GM23338 (cell line): ENCODE measurements at places on chromosomes 13 and 19.
A peak's percentile ranks its signal among the peaks of the same experiment; 100 is the strongest.

DNA sequence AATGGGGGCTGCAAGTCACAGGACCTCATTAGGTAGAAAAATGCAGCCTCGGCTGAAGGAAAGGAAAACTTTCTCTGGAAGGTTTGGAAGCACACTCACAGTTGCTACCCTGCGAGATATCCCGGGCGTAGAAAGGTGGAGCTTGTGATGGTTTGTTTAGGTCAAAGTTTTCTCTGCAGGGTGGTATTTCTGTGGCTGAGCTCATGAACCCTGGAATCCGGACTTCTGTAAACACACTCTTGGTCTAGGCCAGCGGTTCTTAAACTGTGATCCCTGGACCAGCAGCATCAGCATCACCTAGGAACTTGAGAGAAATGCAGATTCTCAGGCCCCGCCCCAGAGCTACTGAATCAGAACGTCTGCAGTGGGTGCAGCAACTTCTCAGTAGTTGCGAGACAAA, 3.3 kb upstream of the SLC15A1 start:
- H3K4me3 ChIP-seq = no peak overlapping the region
- no peaks in the 10 kb centered on the region for H3K36me3 ChIP-seq
- H3K4me1 ChIP-seq = peaks cover 5% of the 10 kb centered on the region; the same call in 1 of the 2 replicates
- DNase-seq = no peak

- no peak overlapping the region for H3K27ac ChIP-seq
- H3K36me3 ChIP-seq = no peaks in the 10 kb centered on the region
- no peak overlapping the region for H3K4me3 ChIP-seq
- no peaks in the 10 kb centered on the region for H3K27me3 ChIP-seq
- no peak for DNase-seq
Observed at GRCh38 chr13:32022311-32022710, 9.3 kb upstream of the FRY start.

- no peaks in the 10 kb centered on the region for H3K36me3 ChIP-seq
- H3K4me1 ChIP-seq = peaks cover 10% of the 10 kb centered on the region; the same call in 1 of the 2 replicates
- no peak overlapping the region for H3K4me3 ChIP-seq
Observed at GRCh38 chr13:40984668-40985366, 34.3 kb downstream of the ELF1 start.

DNA sequence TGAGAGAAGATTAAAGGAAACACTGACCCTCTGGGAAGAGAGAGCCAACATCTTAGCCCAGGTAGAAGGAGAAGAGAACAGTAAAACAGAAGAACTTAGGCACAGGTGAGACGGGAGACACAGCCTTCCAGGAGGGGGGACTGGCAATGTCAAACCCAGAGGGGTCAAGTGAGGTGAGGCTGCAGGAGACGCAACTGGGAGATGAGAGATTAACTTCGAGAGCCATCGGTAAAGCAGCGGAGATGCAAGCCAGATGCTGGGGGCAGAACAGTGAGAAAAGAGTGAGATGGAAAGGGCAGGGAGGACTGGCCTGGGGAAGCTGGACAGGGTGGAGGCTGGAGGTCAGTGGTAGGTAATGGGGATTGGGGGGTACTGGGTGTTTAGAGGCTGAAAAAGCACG, 5.2 kb downstream of the INSR start:
- no peak overlapping the region for H3K4me3 ChIP-seq
- DNase-seq = no peak
- no peaks in the 10 kb centered on the region; the same call in 1 of the 2 replicates for H3K36me3 ChIP-seq
- peaks cover 12% of the 10 kb centered on the region for H3K4me1 ChIP-seq
- peaks cover 3% of the 10 kb centered on the region; the same call in 1 of the 2 replicates for H3K27me3 ChIP-seq
- no peak overlapping the region for H3K27ac ChIP-seq

DNA sequence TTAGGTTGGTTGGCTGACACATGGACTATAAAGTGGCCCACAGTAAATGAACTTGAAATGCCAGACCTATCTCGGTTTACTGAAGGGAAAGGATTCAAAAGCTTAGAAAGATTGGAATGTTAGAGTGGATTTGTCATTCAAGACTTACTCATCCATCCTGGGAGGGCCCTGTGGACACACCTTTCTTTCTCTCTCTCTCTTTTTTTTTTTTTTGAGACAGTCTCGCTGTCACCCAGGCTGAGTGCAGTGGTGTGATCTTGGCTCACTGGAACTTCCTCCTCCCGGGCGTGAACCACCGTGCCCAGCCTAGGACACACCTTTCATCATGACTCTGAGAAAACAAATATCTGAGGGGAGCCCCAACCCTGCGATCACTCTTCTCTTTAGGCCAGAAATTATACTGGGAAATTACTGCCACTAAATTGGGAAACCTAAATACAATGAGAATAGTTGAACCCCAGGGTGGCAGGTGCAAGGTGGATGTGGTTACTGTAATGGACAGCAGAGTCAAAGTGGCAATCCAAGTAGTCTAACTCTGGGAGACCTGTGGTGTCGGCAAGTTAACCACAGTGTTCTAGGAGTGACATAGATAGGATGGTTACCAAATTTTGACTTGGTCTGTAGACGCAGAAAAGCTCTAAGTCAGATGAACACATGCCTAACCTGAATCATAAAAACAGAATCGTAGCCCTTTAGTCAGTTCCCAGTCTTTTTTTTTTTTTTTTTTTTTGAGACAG, 47.1 kb upstream of the ZMYM5 start:
- H3K4me3 ChIP-seq = no peak overlapping the region
- no peak for DNase-seq
- no peaks in the 10 kb centered on the region for H3K4me1 ChIP-seq
- H3K36me3 ChIP-seq = no peaks in the 10 kb centered on the region
- no peak overlapping the region for H3K27ac ChIP-seq

DNA sequence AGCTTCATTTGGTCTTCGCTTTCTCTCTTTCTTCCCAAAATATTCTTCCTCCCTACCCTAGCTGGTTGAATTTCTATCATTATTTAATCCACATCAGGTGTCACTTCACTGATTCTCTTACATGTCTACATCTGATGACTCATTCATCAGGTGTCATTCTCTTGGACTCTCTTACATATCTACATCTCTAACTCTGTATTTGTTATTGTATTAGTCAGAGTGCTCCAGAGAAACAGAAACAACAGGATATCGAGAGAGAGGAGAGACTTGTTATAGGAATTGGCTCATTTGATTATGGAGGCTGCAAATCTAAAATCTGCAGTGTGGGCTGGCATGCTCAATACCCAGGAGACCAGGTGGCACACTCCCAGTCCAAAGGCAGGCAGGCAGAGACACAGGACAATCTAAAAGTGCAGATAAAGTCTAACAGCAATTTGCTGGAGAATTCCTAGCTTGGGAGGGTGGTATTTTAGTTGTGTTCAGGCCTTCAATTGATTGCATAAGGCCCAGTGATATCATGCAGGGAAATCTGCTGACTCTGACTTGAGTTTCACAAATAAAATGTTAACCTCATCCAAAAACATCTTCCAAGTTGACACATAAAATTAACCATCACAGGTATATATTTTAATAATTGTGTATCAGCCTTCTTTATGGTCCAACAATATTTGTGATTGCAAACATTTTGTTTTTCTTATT, 541.4 kb upstream of the SLITRK5 start:
- no peaks in the 10 kb centered on the region for H3K36me3 ChIP-seq
- H3K27me3 ChIP-seq = no peaks in the 10 kb centered on the region
- no peak overlapping the region for H3K4me3 ChIP-seq
- no peak overlapping the region for H3K27ac ChIP-seq

GRCh38 chr19:11198769-11199424, 1.6 kb upstream of the KANK2 start:
- H3K27me3 ChIP-seq = no peaks in the 10 kb centered on the region
- DNase-seq = no peak
- no peak overlapping the region for H3K4me3 ChIP-seq
- no peaks in the 10 kb centered on the region for H3K36me3 ChIP-seq
- H3K27ac ChIP-seq = peak overlapping the region; percentile 68; the same call in 1 of the 2 replicates

- peaks cover 27% of the 10 kb centered on the region for H3K4me1 ChIP-seq
- peak; percentile 55 for DNase-seq
- no peaks in the 10 kb centered on the region for H3K27me3 ChIP-seq
- peak overlapping the region; percentile 96 for H3K4me3 ChIP-seq
- H3K36me3 ChIP-seq = no peaks in the 10 kb centered on the region
Observed at GRCh38 chr19:15331419-15332310, 674 bp downstream of the BRD4 start.

- H3K4me3 ChIP-seq = peak overlapping the region; percentile 92
- H3K27ac ChIP-seq = peak overlapping the region; percentile 96
- H3K27me3 ChIP-seq = no peaks in the 10 kb centered on the region
- H3K36me3 ChIP-seq = no peaks in the 10 kb centered on the region
- H3K4me1 ChIP-seq = peaks cover 31% of the 10 kb centered on the region
- no peak for DNase-seq
Observed at GRCh38 chr19:47110521-47111005, 3.0 kb downstream of the ZC3H4 start.

DNA sequence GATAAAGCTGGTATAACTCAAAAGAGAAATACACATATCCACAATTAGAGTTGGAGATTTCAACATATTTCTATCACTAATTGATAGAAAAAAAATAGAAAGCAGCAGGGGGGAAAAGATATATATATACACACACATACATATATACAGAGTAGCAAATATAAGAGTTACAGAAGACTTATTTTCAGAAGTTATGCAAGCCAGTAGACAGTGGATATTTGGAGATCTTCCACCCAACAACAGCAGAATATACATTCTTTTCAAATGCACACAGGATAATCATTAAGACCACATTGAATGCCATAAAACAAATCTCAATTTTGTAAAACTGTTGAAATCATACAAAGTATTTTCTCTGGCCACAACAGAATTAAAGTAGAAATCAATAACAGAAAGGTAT, 192.8 kb downstream of the LACC1 start:
- DNase-seq = no peak
- peaks cover 8% of the 10 kb centered on the region; the same call in 1 of the 2 replicates for H3K4me1 ChIP-seq
- H3K27ac ChIP-seq = no peak overlapping the region

GRCh38 chr19:11338569-11339253, 746 bp downstream of the RAB3D start:
- H3K27ac ChIP-seq = no peak overlapping the region
- H3K4me1 ChIP-seq = peaks cover 3% of the 10 kb centered on the region; the same call in 1 of the 2 replicates
- DNase-seq = no peak
- H3K4me3 ChIP-seq = peak overlapping the region; percentile 87
- H3K27me3 ChIP-seq = no peaks in the 10 kb centered on the region
- no peaks in the 10 kb centered on the region for H3K36me3 ChIP-seq

DNA sequence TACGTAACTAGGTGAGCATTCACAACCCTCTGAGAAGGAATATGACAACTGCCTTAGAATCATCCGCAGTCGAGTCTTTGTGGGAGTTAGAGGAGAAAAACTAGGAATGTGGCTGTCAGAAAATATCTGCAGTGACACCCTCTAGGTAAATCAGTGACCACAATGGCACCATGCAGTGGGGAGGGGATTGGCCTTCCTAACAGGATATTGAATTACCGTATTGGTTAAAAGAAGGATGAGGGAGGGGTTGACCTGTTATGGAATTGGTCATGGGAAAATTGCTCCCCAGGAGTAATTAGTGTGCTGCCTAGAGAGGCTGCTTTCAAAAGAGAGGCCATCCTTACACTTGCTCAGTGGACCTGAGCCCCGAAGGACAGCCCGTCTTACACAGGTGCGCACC, 205.6 kb upstream of the SOX1 start:
- H3K27ac ChIP-seq = no peak overlapping the region
- DNase-seq = no peak
- H3K4me1 ChIP-seq = peaks cover 6% of the 10 kb centered on the region; the same call in 1 of the 2 replicates
- no peaks in the 10 kb centered on the region for H3K36me3 ChIP-seq
- no peak overlapping the region for H3K4me3 ChIP-seq

DNA sequence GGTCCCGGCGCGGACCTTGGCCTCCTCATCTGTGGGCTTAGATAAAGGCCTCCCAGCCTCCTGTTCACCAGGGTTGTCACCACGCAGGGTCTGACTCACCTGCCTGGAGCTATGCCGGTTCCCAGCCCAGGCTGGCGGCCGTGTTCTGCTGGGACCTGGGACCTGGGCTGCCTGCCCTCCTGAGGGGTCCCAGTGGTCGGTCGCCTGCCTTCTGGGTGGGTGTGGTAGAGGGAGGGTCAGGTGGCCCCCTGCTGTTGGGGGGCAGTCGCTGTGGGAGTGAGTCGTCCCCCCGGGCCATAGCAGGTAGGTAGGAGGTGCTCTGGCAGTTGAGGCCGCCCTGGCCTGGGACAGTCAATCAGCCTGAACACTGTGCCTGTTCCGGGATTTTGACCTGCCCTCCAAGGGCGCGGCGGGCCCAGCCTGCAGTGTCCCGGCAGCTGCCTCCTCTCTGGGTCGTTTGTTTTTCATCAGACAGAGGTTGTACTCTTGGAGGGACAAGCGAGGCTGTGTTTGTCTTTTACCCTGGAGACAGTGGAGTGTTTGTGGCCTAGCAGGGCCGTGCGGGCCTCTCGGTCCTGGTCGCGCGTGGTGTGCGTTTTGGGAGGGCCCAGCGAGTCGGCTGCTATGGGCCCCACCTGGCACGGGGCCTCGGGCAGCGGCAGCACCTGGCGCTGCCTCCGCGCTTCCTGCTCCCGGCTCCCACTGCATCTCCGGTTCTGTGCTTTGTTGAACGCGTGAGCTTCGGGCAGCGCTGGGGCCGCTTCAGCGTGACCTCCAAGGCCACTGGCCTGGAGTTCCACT, 2.6 kb downstream of the ADAT3 start:
- no peak for DNase-seq
- no peak overlapping the region for H3K4me3 ChIP-seq
- H3K27ac ChIP-seq = no peak overlapping the region
- H3K36me3 ChIP-seq = no peaks in the 10 kb centered on the region
- H3K27me3 ChIP-seq = no peaks in the 10 kb centered on the region

DNA sequence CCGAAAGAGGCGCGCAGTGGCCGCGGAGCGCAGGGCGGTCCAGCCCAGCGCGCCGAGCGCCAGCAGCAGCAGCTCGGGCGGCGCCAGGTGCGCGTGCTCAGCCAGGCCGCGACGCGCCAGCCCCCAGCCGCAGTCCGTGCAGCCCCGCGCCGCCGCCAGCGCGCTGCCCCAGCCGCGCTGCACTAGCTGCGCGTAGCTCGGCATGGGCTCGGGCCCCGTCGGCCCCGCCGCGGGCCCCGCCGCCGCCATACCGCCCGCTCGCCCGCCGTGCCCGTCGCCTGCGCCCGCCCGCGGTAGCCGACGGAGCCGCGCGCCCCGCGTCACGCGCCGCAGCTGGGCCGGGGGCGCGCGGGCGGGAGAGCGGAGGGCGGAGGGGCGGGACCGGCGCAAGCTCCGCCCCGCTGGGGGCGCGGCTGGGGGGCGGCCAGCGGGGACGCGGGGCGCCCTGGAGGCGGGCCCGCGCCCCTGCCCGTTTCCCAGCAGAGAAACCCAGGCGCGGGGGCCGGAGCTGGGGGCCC, at the start of gene CERS1:
Gene CERS1, minus strand, starts transcription at position 335 of the 518 bp plus-strand sequence. Its CDS starts 86 bp downstream, at position 249.
- H3K4me1 ChIP-seq = no peaks in the 10 kb centered on the region; the same call in 1 of the 2 replicates
- peak; percentile 68 for DNase-seq
- H3K27me3 ChIP-seq = peaks cover 24% of the 10 kb centered on the region
- H3K27ac ChIP-seq = no peak within 1 kb of the TSS
- no peaks in the 10 kb centered on the region; the same call in 1 of the 2 replicates for H3K36me3 ChIP-seq
